HCT116 (cell line): ENCODE measurements at places on chromosomes 3 and 15. TPM values are rescaled to one million over a fixed set of nuclear protein-coding genes. Genes with fewer than 3 reads are reported as not detected.
A peak's percentile ranks its signal among the peaks of the same experiment; 100 is the strongest.

DNA sequence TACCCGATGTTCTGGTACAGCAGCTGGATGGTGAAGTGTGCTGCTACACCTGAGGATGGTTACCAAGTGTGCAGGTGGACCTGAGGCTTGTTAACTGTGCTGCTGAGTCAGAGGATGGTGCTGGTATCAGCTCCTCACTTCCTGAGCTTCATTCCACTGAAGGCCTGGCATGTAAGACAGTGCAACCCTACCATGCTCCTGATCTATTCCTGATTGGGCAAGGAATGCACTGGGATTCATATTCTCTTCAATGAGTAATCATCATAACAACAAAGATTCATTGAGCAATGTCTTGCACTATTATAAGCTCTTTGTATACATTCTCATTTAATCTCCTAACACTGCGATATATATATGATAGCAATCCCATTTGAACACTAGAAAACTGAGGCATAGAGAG, 62.9 kb upstream of the THSD4 start:
- no peak overlapping the region for H3K4me3 ChIP-seq
- H3K36me3 ChIP-seq: no peaks in the 10 kb centered on the region
- no peak for DNase-seq
- H3K27ac ChIP-seq: no peak overlapping the region

GRCh38 chr3:1578124-1578806, 485.4 kb downstream of the CNTN6 start:
- DNase-seq: no peak
- no peak overlapping the region for H3K27ac ChIP-seq
- H3K4me1 ChIP-seq: no peaks in the 10 kb centered on the region
- H3K27me3 ChIP-seq: no peaks in the 10 kb centered on the region

DNA sequence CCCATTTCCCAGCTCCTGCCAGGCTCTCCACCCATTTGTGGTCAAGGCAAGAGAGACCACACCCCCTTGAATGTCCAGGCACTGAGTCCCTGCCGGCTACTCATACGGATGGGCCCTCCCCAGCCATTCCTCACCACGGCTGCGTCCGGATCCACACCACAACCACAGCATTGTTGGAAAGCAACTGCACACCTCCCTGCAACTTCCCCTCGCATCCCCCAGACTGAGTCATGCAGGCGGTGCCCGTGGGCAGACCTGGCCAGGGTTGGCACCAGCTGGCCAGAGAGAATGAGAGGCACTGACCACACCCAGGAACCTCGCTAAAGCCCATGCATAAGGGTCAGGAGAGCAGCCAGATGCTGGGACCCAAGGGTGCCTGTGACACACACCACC, 30.5 kb downstream of the LOXL1 start:
- peak overlapping the region; percentile 2; the same call in 1 of the 2 replicates for H3K27ac ChIP-seq
- peaks cover 16% of the 10 kb centered on the region for H3K4me1 ChIP-seq
- H3K4me3 ChIP-seq: peak overlapping the region; percentile 31
- peak; percentile 79 for DNase-seq

- no peaks in the 10 kb centered on the region for H3K36me3 ChIP-seq
- H3K27ac ChIP-seq: no peak overlapping the region
- no peak for DNase-seq
- H3K4me3 ChIP-seq: no peak overlapping the region
- no peaks in the 10 kb centered on the region for H3K4me1 ChIP-seq
Observed at GRCh38 chr15:34018021-34018645, 20.9 kb downstream of the AVEN start.

DNA sequence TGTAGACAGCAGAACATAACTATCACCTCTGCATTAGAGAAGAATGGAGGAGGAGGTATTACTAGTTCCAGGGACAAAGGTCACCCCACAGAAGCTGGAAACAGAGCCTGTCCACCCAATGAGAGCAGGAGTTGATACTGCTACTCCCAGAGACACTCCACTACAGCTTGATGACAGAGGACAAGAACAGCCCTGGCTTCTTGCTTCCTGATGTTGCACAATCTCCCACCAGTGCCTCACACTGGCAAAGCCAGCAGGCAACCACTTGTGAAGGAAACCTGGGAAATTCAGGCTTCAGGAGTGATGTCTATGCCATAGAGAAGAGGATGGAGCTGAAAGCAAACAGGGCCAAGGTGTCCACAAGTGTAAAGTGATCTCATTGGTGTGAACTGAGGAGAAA, 78.0 kb upstream of the POU1F1 start:
- no peak overlapping the region for H3K27ac ChIP-seq
- H3K27me3 ChIP-seq: no peaks in the 10 kb centered on the region
- no peak overlapping the region for H3K4me3 ChIP-seq
- H3K36me3 ChIP-seq: no peaks in the 10 kb centered on the region
- DNase-seq: no peak

- no peak overlapping the region for H3K27ac ChIP-seq
- H3K36me3 ChIP-seq: no peaks in the 10 kb centered on the region
- no peaks in the 10 kb centered on the region for H3K27me3 ChIP-seq
- no peak for DNase-seq
- H3K4me1 ChIP-seq: peaks cover 25% of the 10 kb centered on the region
Observed at GRCh38 chr3:15861163-15861562, 63.4 kb upstream of the ANKRD28 start.

- H3K27ac ChIP-seq: no peak overlapping the region
- no peaks in the 10 kb centered on the region for H3K36me3 ChIP-seq
- H3K4me1 ChIP-seq: no peaks in the 10 kb centered on the region
- no peak for DNase-seq
- H3K27me3 ChIP-seq: no peaks in the 10 kb centered on the region
Observed at GRCh38 chr3:142424754-142425153, 23.1 kb downstream of the XRN1 start.

- DNase-seq: no peak
- no peak overlapping the region for H3K27ac ChIP-seq
- H3K36me3 ChIP-seq: no peaks in the 10 kb centered on the region
- no peaks in the 10 kb centered on the region for H3K4me1 ChIP-seq
Observed at GRCh38 chr3:121621491-121621890, 28.3 kb downstream of the FBXO40 start.

DNA sequence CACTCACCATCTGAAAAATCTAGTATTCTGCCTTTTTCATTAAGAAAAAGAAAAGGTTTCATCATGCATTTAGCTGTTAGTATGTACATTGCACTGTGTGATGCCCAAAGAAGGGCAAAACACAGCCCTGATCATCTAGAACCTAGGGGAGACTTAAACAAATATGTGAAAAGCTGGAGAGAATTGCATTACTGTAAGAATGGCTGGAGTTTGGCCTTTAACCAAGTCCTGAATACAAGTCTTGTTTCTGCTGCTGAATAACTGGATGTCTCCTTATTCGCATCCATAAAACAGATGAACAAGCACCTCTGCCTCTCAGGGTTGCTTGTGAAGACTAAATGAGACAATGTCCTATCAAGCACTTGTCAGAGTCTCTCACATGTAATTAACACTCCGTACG, 233.4 kb upstream of the LRTM1 start:
- DNase-seq: no peak
- no peak overlapping the region for H3K4me3 ChIP-seq
- no peaks in the 10 kb centered on the region for H3K4me1 ChIP-seq

DNA sequence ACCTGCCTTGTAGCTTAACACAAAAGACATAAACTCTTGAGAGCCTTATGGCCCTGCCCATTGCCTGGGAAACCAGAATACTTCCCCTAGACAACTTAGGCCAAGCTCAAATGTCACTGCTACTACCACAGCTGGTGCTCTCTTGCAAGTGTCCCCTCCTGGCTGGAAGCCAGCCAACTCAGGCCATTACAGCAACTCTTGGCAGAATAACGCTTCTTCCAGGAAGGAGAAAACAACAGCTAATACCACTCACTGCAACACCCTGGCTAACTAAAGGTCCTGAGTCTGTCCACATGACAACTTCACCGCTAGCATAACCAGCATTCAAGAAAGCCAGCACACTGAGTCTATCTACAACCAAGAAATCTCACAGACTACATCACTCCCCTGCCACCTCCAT, 5.1 kb upstream of the B4GALT4 start:
- no peaks in the 10 kb centered on the region for H3K27me3 ChIP-seq
- no peaks in the 10 kb centered on the region for H3K36me3 ChIP-seq
- no peak for DNase-seq
- no peak overlapping the region for H3K27ac ChIP-seq
- peaks cover 6% of the 10 kb centered on the region for H3K4me1 ChIP-seq

- no peak for DNase-seq
- H3K27ac ChIP-seq: no peak overlapping the region
- no peaks in the 10 kb centered on the region for H3K4me1 ChIP-seq
- no peaks in the 10 kb centered on the region for H3K36me3 ChIP-seq
Observed at GRCh38 chr3:97504463-97504862, 260.1 kb upstream of the ARL6 start.

DNA sequence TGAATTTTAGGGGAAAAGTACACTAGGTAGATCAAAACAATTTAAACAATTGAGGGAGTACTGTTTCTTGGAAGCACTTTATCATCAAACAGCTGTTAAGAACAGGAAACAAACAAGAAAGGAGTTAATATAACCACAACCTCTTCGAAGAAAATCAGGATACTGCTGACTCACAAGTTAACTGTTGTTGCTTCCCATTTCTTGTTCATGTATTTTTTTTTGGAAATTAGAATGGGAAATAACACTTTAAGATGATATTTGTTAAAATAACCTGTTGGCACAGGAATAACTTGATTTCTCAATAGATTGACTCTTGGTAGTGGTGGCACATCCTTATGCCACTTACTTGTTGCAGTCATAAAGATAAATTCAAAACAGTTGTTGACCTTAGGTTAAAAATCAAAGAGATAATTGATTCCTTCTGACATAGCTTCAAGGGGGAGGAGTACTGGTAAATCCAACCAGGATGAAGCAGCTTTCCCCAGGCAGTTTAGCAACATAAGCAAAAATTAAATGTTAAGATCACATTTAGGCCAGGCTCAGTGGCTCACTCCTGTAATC, 3.3 kb downstream of the BNIP2 start:
- H3K36me3 ChIP-seq: peaks cover 4% of the 10 kb centered on the region
- H3K4me3 ChIP-seq: no peak overlapping the region
- no peak for DNase-seq
- no peak overlapping the region for H3K27ac ChIP-seq

DNA sequence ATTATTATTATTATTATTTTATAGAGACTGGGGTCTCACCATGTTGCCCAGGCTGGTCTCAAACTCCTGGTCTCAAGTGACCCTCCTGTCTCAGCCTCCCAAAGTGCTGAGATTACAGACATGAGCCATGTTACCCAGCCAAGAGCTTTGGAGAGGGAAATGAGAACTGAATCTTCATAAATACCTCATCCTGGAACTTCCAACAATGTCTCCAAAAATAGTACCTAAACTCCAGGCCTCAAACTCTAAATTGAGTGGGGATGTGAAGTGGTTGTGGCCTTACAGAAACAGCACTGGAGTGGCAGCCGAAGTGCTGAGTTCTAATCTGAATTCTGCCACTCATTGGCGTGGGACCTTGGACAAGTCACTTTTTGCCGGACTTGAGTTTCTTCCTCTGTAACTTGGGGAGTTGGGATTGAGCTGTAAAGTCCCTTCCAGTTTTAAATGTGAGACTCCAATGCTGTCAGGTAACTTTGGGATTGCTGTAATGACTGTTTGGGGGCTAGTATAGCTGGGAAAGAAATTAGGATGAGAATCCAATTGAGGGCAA, 10.0 kb upstream of the SRP14 start:
- H3K27ac ChIP-seq: no peak overlapping the region
- no peaks in the 10 kb centered on the region for H3K27me3 ChIP-seq
- no peaks in the 10 kb centered on the region for H3K36me3 ChIP-seq
- H3K4me1 ChIP-seq: peaks cover 18% of the 10 kb centered on the region
- no peak overlapping the region for H3K4me3 ChIP-seq

DNA sequence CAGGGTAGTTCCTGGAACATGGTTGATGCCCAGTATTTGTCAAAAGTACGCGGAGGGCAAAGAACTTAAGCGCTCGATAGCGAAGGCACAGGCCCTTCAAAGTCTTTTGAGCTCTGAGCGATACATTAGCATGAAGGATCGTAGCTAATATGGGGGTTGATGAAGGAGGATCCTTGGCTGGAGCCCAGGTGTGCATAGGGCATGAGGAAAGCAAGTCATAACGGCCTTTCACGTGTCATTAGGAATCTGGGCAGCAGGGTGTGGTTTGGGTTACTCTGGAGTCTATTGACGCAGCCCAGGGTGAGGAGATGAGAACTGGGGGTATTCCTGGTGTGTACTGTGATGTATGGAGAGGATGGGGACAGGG, 31.7 kb downstream of the SPINK8 start:
- peaks cover 7% of the 10 kb centered on the region for H3K4me1 ChIP-seq
- peaks cover 20% of the 10 kb centered on the region; the same call in 1 of the 2 replicates for H3K36me3 ChIP-seq
- peak; percentile 16 for DNase-seq

DNA sequence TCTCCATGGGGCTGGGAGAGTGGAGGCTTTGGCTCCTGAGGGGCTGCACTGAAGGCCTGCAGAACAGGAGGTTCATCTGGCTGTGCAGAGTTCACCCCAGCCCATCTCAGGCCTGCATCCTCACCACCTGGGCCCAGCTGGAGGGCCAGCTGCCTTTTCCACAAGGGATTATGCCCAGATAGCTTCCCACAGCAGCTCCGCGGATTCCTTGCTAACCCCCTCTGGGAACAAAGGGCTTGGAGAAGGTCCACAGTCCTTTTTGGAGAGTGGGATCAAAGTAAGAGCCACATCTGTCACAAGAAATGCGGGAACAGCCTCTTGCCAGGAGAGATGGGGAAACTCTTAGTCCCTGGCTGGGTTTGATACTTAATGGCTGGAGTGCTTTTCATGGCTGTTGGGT, 164.7 kb upstream of the RGMA start:
- no peaks in the 10 kb centered on the region for H3K36me3 ChIP-seq
- H3K4me3 ChIP-seq: no peak overlapping the region
- no peak for DNase-seq
- no peak overlapping the region for H3K27ac ChIP-seq
- H3K27me3 ChIP-seq: no peaks in the 10 kb centered on the region; the same call in 1 of the 2 replicates

DNA sequence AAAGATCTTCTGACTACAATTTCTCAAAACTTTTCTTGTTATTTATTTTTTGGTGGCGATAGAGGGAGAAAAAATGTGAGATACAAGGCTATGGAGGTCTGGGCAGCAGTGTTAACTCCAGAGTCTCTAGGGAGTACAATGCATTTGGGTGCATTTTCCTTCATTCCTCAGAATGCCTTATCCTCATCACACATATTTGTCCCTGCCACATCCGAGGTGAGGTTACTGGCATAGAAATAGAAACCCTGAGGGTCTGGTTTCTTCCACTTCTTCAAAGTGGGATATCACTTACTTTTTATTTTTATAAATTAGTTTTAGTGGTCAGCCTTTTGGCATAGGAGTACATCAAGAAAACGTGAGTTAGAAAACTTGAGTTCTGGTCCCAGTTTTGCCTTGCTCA, 150.4 kb downstream of the TIGIT start:
- peaks cover 41% of the 10 kb centered on the region for H3K4me1 ChIP-seq
- H3K27ac ChIP-seq: no peak overlapping the region
- H3K27me3 ChIP-seq: no peaks in the 10 kb centered on the region
- no peak for DNase-seq

The ARHGEF26 gene
- 7.2 TPM for total RNA-seq

The HYPK gene
- 20.6 TPM for total RNA-seq

The CCR9 gene
- not detected for total RNA-seq

The TICRR gene
- 24.8 TPM for total RNA-seq

The GPR160 gene
- 9.9 TPM for total RNA-seq

The PPCDC gene
- 18.0 TPM for total RNA-seq

The IQCB1 gene
- 22.2 TPM for total RNA-seq

The CORO2B gene
- total RNA-seq: 2.8 TPM

The TFDP2 gene
- total RNA-seq: 55.4 TPM
